ENCODE measurements at places on chromosomes 3 and 15. TPM values are rescaled to one million over a fixed set of nuclear protein-coding genes. Genes with fewer than 3 reads are reported as not detected.

GRCh38 chr3:134054881-134055280, 25.2 kb upstream of the SLCO2A1 start:
- no peak overlapping the region for H3K4me3 ChIP-seq
- no peak for DNase-seq
- H3K4me1 ChIP-seq, result no peaks in the 10 kb centered on the region
- H3K27me3 ChIP-seq, result no peaks in the 10 kb centered on the region
- no peaks in the 10 kb centered on the region for H3K36me3 ChIP-seq
- no peak overlapping the region for H3K27ac ChIP-seq

DNA sequence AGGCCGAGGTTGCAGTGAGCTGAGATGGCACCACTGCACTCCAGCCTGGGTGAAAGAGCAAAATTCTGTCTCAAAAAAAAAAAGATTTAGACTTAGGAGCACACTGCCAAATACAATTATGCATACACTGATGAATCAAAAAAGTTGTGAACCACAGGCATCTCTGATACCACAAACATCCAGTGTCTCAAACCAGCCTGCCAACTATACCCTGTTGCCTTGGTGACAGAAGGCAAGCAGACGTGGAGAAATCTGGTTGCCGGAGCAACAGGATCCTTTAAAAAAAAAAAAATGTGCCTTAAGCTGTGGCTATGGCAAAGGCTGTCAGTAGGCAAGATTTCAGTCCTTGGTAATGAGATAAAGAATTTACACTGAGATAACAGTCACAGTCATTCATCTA, 202.3 kb downstream of the NEK10 start:
- no peak overlapping the region for H3K4me3 ChIP-seq
- H3K4me1 ChIP-seq, result no peaks in the 10 kb centered on the region
- no peak for DNase-seq
- H3K36me3 ChIP-seq, result no peaks in the 10 kb centered on the region
- H3K27me3 ChIP-seq, result no peaks in the 10 kb centered on the region

- peaks cover 3% of the 10 kb centered on the region for H3K27me3 ChIP-seq
- no peak overlapping the region for H3K4me3 ChIP-seq
- H3K4me1 ChIP-seq, result peaks cover 12% of the 10 kb centered on the region
Observed at GRCh38 chr3:149572796-149573414, 84.9 kb downstream of the WWTR1 start.

NEO1 gene
- total RNA-seq, result 3.1 TPM

- no peaks in the 10 kb centered on the region for H3K4me1 ChIP-seq
- H3K36me3 ChIP-seq, result no peaks in the 10 kb centered on the region
- no peak overlapping the region for H3K4me3 ChIP-seq
- DNase-seq, result no peak
- no peaks in the 10 kb centered on the region for H3K27me3 ChIP-seq
Observed at GRCh38 chr15:64806509-64806908, 18.9 kb downstream of the PIF1 start.

GRCh38 chr3:79245284-79246138, 522.3 kb downstream of the ROBO1 start:
- no peak for DNase-seq
- no peaks in the 10 kb centered on the region for H3K36me3 ChIP-seq
- no peaks in the 10 kb centered on the region for H3K27me3 ChIP-seq
- H3K4me1 ChIP-seq, result no peaks in the 10 kb centered on the region
- H3K4me3 ChIP-seq, result no peak overlapping the region

GRCh38 chr3:46124216-46125177, 83.6 kb downstream of the CCR1 start:
- no peak overlapping the region for H3K4me3 ChIP-seq
- H3K27ac ChIP-seq, result no peak overlapping the region
- no peaks in the 10 kb centered on the region for H3K36me3 ChIP-seq
- peaks cover 13% of the 10 kb centered on the region for H3K27me3 ChIP-seq
- H3K4me1 ChIP-seq, result peaks cover 5% of the 10 kb centered on the region

ANKDD1A gene
- total RNA-seq, result 4.3 TPM

SLC24A5 gene
- total RNA-seq, result not detected

GRCh38 chr15:75208501-75209288, 7.0 kb downstream of the C15orf39 start:
- H3K36me3 ChIP-seq, result peaks cover 33% of the 10 kb centered on the region
- no peak overlapping the region for H3K27ac ChIP-seq
- H3K4me1 ChIP-seq, result peaks cover 34% of the 10 kb centered on the region
- no peaks in the 10 kb centered on the region for H3K27me3 ChIP-seq
- no peak for DNase-seq
- no peak overlapping the region for H3K4me3 ChIP-seq

GRCh38 chr15:98164571-98164970, 204.1 kb downstream of the ARRDC4 start:
- no peak for DNase-seq
- peaks cover 4% of the 10 kb centered on the region for H3K4me1 ChIP-seq
- H3K27me3 ChIP-seq, result peaks cover 2% of the 10 kb centered on the region
- H3K36me3 ChIP-seq, result no peaks in the 10 kb centered on the region

DNA sequence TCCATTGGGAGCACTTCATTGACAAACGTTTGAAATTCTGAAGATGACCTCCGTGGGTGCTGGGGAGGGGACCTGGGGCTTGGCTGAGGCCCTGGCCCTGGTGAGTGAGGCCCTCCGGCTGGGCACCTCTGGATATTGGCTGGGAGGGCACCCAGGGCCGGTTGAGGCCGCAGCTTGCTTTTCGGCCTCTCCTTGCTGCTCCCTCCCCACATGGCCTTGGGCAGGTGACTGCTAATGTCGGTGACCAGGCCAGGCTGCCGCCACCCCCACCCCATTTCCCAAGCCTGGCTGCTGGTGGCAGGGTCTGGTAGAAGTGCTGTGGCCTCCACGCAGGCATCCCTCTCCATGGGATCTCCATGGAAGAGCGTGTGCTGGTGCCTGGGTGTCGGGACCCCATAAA, 39.5 kb downstream of the TM2D3 start:
- H3K27me3 ChIP-seq, result no peaks in the 10 kb centered on the region
- peaks cover 4% of the 10 kb centered on the region for H3K36me3 ChIP-seq
- H3K4me3 ChIP-seq, result no peak overlapping the region
- no peak for DNase-seq
- peaks cover 5% of the 10 kb centered on the region for H3K4me1 ChIP-seq

RPL15 gene
- total RNA-seq, result 2,747 TPM

GOLGA8M gene
- total RNA-seq, result 1.0 TPM

- DNase-seq, result peak; percentile 95
- H3K4me1 ChIP-seq, result peaks cover 62% of the 10 kb centered on the region
- peak overlapping the region; percentile 55 for H3K4me3 ChIP-seq
- no peaks in the 10 kb centered on the region for H3K27me3 ChIP-seq
- peak overlapping the region; percentile 98 for H3K27ac ChIP-seq
- peaks cover 45% of the 10 kb centered on the region for H3K36me3 ChIP-seq
Observed at GRCh38 chr3:49415931-49416601, 3.8 kb downstream of the TCTA start.

PLSCR1 gene
- 36.4 TPM for total RNA-seq

GRCh38 chr15:45523166-45523460, 558 bp upstream of the SLC30A4 start:
- peaks cover 2% of the 10 kb centered on the region for H3K36me3 ChIP-seq
- H3K27me3 ChIP-seq, result peaks cover 4% of the 10 kb centered on the region
- H3K4me1 ChIP-seq, result peaks cover 19% of the 10 kb centered on the region

- no peak for DNase-seq
- H3K36me3 ChIP-seq, result peaks cover 42% of the 10 kb centered on the region
- H3K4me3 ChIP-seq, result no peak overlapping the region
- H3K27ac ChIP-seq, result no peak overlapping the region
- no peaks in the 10 kb centered on the region for H3K27me3 ChIP-seq
Observed at GRCh38 chr15:40301467-40302179, 6.1 kb downstream of the PLCB2 start.

- H3K36me3 ChIP-seq, result no peaks in the 10 kb centered on the region
- no peak overlapping the region for H3K27ac ChIP-seq
- no peak overlapping the region for H3K4me3 ChIP-seq
- no peak for DNase-seq
Observed at GRCh38 chr3:133850034-133850433, 44.4 kb downstream of the SRPRB start.

- no peak overlapping the region for H3K27ac ChIP-seq
- no peaks in the 10 kb centered on the region for H3K4me1 ChIP-seq
- H3K4me3 ChIP-seq, result no peak overlapping the region
- H3K27me3 ChIP-seq, result peaks cover 7% of the 10 kb centered on the region
Observed at GRCh38 chr3:149547413-149547812, 72.9 kb downstream of the TM4SF4 start.

CHRM5 gene
- not detected for total RNA-seq

NOX5 gene
- total RNA-seq, result not detected

STRC gene
- 0.36 TPM for total RNA-seq

DNA sequence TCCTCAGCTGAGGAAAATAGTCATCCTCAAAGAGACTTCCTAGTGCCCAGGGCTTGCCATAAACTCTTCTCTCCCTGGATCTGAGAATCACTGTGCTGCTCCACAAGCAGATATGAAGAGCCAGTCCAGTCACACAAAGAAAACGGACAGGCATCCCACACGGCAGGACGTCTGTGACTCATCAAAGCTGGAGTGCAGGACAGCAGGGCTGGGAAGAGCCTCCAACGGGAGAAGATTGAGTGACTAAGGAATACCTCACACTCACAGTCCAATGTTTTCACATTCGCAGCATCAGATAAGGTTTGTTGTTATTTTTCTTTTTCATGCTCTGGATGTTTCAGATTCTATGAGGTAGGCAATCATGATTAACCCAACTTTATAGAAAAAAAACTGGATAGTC, 57.8 kb downstream of the NEK10 start:
- no peaks in the 10 kb centered on the region for H3K27me3 ChIP-seq
- no peak overlapping the region for H3K4me3 ChIP-seq
- H3K36me3 ChIP-seq, result no peaks in the 10 kb centered on the region
- no peak for DNase-seq
- no peaks in the 10 kb centered on the region for H3K4me1 ChIP-seq

- H3K4me3 ChIP-seq, result no peak overlapping the region
- H3K4me1 ChIP-seq, result peaks cover 74% of the 10 kb centered on the region
- no peak for DNase-seq
Observed at GRCh38 chr15:85709250-85709649, 85.5 kb downstream of the KLHL25 start.

GRCh38 chr3:31704591-31705179, 172.0 kb downstream of the STT3B start:
- peaks cover 3% of the 10 kb centered on the region for H3K27me3 ChIP-seq
- H3K4me3 ChIP-seq, result no peak overlapping the region
- peak; percentile 55 for DNase-seq
- H3K36me3 ChIP-seq, result no peaks in the 10 kb centered on the region
- peaks cover 7% of the 10 kb centered on the region for H3K4me1 ChIP-seq

- no peaks in the 10 kb centered on the region for H3K27me3 ChIP-seq
- H3K4me3 ChIP-seq, result peak overlapping the region; percentile 68
- peak overlapping the region; percentile 99 for H3K27ac ChIP-seq
- DNase-seq, result peak; percentile 77
- H3K36me3 ChIP-seq, result peaks cover 18% of the 10 kb centered on the region
Observed at GRCh38 chr3:13013994-13014754, 59.1 kb downstream of the IQSEC1 start.

- peak; percentile 64 for DNase-seq
- H3K27ac ChIP-seq, result peak overlapping the region; percentile 100
- H3K4me3 ChIP-seq, result peak overlapping the region; percentile 100
Observed at GRCh38 chr3:150763841-150764483, 993 bp upstream of the SIAH2 start.

DNA sequence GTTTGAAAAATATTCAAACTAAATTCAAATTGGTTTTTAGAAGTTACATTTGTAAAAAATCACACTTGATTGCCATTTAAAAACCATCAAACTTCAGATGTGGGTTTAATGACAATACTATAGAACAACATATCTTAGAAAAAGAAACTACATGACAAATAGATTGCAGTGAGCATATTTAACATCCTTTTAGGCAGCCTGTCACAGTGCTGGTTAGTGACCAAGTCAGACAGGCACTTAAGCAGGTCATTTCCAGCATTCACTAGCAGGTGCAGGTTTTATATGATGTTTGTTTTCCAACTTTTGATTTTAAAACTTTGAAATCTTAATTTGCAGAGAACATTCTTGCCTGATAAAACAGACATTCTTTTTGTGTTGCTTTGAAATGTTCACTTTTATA, 115.7 kb downstream of the MBNL1 start:
- H3K27me3 ChIP-seq, result no peaks in the 10 kb centered on the region
- no peak overlapping the region for H3K4me3 ChIP-seq
- peaks cover 28% of the 10 kb centered on the region for H3K36me3 ChIP-seq
- H3K27ac ChIP-seq, result peak overlapping the region; percentile 70
- H3K4me1 ChIP-seq, result peaks cover 74% of the 10 kb centered on the region
- DNase-seq, result peak; percentile 28

GRCh38 chr3:196563721-196564225, 4.6 kb downstream of the WDR53 start:
- no peak overlapping the region for H3K4me3 ChIP-seq
- peaks cover 24% of the 10 kb centered on the region for H3K36me3 ChIP-seq
- peaks cover 37% of the 10 kb centered on the region for H3K4me1 ChIP-seq

DNA sequence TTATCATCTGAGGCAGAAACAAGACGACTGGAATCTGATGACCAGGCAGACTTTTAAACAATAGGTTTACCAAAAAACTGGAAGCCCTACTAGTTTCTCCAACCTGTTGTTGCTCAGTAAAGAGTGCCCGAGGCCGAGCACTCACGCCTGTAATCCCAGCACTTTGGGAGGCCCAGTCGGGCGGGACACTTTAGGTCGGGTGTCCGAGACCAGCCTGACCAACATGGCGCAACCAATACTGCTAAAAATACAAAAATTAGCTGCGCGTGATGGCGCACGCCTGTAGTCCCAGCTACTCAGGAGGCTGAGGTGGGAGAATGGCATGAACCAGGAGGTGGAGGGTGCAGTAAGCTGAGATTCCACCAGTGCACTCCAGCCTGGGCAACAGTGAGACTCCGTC, 1.1 kb upstream of the WDR5B start:
- peaks cover 49% of the 10 kb centered on the region for H3K36me3 ChIP-seq
- DNase-seq, result no peak
- H3K4me1 ChIP-seq, result peaks cover 44% of the 10 kb centered on the region
- no peaks in the 10 kb centered on the region for H3K27me3 ChIP-seq
- peak overlapping the region; percentile 98 for H3K27ac ChIP-seq

GRCh38 chr3:63908081-63908736, 4.0 kb downstream of the SCAANT1 start:
- H3K27me3 ChIP-seq, result no peaks in the 10 kb centered on the region
- H3K4me3 ChIP-seq, result no peak overlapping the region
- peak overlapping the region; percentile 28 for H3K27ac ChIP-seq
- H3K4me1 ChIP-seq, result peaks cover 17% of the 10 kb centered on the region
- H3K36me3 ChIP-seq, result peaks cover 7% of the 10 kb centered on the region

GRCh38 chr3:172752651-172753050, 2.1 kb downstream of the ECT2 start:
- H3K4me1 ChIP-seq, result peaks cover 13% of the 10 kb centered on the region
- H3K36me3 ChIP-seq, result peaks cover 19% of the 10 kb centered on the region
- H3K4me3 ChIP-seq, result peak overlapping the region; percentile 1

DNA sequence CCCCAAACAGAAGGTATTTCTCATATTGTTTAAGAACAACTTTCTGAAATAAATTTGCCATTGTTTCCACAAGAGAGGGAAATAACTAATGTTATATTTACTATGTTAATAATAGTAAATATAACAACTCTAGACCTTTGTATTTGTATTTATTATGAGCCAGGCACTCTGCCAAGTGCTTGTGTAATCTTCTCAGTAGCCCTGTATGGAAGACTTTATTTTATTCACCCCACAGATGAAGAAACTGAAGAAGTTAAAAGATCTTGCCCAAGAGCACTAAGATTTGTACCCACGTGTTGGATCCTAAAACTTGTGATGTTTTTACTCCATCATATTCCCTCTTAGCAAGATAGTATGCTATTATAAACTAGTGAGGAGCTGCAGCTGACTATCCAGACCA, 12.0 kb upstream of the GNB4 start:
- H3K27me3 ChIP-seq, result peaks cover 18% of the 10 kb centered on the region
- DNase-seq, result no peak
- H3K4me3 ChIP-seq, result no peak overlapping the region
- H3K36me3 ChIP-seq, result no peaks in the 10 kb centered on the region
- peaks cover 8% of the 10 kb centered on the region for H3K4me1 ChIP-seq

NME9 gene
- total RNA-seq, result not detected

All from activated CD8-positive, alpha-beta T cell treated with anti-CD3 and anti-CD28 coated beads for 36 hours (primary cell).